GM23338 (cell line): ENCODE measurements at places on chromosomes 2 and 18.

GRCh38 chr18:34038086-34038485 is 186.6 kb downstream of the NOL4 start:
- no peak for DNase-seq

GRCh38 chr2:41405441-41405840 is 642.4 kb upstream of the PKDCC start:
- DNase-seq: no peak

- no peak for DNase-seq
Observed at GRCh38 chr2:101375653-101376052, 11.7 kb downstream of the CREG2 start.

- no peak for DNase-seq
Observed at GRCh38 chr18:79413901-79414300, 18.2 kb downstream of the NFATC1 start.

DNA sequence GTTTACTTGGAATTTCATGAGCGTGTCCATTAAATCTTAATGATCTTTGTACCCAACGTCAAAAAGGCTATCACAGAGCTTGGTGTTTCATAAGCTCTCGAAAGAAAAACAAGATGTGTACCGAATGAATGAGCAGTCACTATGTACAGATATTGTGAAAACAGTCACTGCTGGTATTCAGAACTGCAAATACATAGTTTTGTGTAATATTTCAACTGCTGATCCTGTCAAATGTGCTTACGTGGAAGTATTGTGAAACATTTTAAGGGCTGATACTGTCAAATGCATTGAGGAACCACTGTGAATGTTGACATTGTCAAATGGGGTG is 184.2 kb upstream of the KLHL29 start:
- DNase-seq: no peak

DNA sequence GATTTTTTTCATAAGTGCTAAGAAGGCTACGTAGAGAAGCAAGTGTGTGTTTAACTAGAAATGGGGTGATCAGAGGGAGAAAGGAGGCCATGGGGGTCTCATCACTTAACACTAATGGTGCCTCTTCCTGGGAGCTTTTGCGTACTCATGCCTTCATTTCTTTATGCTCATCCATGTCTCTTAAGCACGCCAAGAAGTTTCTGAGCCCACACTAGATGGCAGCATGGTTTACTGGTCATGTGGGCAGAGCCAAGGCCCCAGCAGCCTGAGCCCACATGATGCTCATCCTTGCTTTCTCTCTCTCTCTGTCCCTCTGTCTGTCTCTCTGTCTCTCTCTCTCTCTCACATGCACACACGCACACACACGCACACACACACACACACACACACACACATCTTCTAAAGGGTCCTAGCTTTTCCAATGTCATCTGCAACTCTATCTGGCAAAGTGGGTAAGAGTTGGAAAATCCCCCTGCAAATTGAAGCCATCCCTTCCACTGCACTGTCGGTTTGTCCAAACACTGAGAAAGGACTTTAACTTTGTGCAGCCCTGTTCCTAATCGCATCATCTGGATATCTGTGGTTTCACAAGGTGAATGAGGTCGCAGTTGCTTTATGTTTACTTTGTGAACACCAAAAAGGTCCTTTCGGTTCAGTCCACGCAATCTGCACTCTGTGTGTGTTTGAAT is 137.1 kb upstream of the CCDC68 start:
- DNase-seq: peak; percentile 69

GRCh38 chr2:162928356-162928755 is 89.8 kb upstream of the KCNH7 start:
- DNase-seq: no peak

- peak; percentile 76 for DNase-seq
Observed at GRCh38 chr2:75200140-75201096, 1.1 kb upstream of the TACR1 start.

- peak; percentile 12 for DNase-seq
Observed at GRCh38 chr2:172613615-172614231, 57.8 kb downstream of the PDK1 start.

GRCh38 chr2:33497221-33497650 is 20.8 kb downstream of the RASGRP3 start:
- DNase-seq: no peak

- no peak for DNase-seq
Observed at GRCh38 chr2:239167011-239167673, 233.7 kb downstream of the HDAC4 start.

DNA sequence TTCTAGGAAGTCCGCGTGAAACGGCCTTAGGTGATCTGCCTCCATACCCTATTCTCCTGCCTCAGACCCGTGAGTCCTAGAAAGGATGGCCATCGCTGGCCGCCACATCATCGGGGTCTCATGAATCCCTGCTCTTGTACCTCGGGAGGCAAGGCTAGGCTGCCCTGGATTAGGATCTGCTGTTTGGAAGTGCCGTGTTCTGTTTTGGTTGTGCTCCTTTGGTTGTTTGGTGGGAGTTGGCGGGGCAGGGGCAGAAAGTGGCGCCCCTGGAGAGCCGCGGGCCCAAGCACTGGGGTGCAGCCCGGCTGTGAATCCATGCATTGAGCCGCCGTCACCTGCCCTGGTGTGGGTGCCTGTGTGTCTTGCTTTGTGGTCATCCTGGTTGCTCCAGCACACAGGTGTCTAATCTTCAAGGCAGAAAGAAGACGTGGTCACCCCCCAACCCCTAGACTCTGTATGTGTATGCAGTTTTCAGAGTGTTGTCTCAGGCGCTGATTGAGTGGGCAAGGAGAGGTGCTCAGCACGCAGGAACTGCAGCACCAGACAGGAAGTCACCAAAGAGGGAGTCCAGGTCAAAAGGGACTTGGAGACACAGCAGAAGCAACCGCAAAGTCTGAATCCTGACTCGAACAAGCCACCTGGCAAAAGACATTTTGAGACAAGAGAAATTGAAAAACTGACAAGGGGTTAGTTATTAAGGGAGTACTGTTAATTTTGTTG is 80.0 kb upstream of the LDLRAD4 start:
- DNase-seq: no peak

- no peak for DNase-seq
Observed at GRCh38 chr2:158825021-158825420, 29.9 kb downstream of the DAPL1 start.

DNA sequence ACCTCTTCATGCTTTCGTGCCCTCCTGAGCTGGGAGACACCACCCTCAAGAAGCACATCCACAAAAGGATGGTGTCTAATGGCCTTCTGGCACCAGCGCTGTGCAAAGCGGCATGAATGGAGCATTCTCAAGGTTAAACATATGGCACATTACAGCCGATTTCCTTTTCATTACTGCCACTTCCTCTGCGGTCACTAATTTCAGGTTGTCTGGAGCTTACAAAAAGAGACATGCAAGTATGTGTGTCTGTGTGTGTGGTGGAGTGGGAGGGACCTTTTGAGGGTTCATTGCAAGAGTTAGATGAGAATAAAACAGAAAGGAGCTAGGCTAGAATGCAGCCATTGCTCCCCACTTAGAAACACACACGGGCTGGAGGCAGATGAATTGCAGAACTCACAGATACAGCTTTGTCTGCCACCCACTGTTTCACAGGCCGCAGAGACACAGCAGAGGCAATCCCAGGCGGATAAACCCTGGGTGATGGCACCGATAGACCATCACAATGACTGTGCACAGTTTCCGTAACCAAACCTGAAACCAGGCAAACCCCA is 76.0 kb downstream of the TGIF1 start:
- DNase-seq: no peak

DNA sequence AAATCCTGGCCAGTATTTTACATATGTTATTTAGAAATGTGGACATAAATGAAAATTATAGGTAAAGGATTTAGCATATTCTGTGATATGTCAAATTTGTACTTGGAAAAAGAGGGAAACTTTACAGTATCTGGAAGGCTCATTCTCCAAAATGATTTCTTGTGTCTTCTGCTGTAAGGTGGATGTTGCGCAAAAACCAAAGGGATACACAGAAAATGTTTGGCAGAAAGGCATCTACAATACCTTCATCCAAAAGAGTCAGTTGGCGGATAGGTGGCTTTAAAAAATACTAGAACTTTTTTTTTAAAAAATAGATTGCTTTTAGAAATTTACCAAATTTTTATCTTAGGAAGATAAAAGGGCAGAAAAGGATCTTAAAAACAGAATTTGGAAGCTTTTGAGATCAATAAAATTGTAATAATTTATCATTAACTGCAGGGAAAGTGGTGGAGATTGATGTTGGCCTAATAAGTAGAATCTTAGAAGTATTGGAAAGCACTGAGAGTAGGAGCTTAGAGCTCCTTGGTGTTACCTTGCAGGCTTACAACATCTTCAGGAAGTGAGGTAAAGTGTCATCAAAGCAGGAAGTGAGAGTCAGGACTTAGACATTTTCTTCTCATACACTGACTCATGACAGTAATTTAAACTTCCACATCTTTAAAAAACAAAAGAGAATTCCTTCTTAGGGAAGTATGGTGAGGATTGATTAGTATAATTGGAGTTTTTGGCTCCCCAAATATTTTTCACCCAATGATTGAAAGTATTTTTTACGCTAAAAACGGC is 2.1 kb downstream of the NABP1 start:
- DNase-seq: no peak

- peak; percentile 90 for DNase-seq
Observed at GRCh38 chr2:208466151-208466919, 59.7 kb downstream of the PTH2R start.

GRCh38 chr18:77524909-77525308 is 275.3 kb downstream of the GALR1 start:
- no peak for DNase-seq

DNA sequence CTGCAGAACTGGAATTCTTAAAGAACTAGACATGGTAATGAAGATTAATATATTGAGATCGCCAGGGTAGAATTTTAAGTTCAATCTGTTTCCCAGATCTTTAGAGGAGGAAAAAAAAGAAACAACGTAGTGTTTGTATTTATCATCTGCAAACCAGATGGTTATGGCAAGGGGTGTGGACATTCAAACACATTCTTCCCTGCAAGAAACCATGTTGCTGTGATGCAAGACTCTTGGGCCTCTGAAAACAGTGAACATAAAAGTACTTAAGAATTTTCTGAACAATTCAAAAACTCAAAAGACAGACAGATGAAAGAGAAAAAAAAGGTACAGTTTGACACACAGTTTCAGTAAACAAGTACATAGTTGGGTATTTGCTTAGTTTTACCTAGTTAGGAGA is 35.6 kb downstream of the COL5A2 start:
- DNase-seq: no peak

DNA sequence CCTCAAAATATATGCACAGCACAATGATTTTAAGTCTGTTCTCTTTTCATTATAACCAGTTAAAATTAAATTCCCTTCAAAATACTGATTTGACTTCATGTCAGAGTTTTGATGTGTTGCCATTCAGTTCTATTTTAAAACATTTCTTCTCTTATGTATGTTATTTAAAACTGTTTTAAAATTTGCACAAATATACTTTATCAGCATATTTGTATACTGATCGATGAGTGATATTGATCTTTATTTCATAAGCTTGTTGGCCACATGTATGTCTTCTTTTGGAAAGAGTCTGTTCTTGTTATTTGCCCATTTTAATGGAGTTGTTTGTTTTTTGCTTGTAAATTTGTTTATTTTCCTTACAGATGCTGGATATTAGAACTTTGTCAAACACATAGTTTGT is 496.3 kb upstream of the VWC2L start:
- DNase-seq: no peak

DNA sequence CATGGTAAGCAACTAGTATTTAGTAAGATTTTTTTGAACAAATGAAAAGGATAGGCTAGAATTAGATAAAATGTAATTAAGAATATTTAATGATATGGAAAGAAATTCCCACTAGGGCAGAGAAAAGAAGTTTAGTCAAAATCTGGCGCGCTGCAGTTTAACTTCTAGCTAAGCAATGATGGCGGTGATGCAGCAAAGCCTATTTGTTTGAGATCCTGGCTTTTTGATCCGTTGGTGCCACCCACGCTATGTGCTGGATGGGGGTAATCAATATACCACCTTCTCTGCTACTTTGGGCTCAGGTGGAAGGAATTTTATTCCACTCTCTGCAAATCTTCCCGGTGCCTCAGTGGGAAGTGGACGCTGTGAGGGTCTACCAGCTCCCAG is 421 bp upstream of the FAM171B start:
- peak; percentile 35 for DNase-seq

GRCh38 chr2:129754831-129755230 is 224.6 kb upstream of the RAB6C start:
- DNase-seq: no peak

DNA sequence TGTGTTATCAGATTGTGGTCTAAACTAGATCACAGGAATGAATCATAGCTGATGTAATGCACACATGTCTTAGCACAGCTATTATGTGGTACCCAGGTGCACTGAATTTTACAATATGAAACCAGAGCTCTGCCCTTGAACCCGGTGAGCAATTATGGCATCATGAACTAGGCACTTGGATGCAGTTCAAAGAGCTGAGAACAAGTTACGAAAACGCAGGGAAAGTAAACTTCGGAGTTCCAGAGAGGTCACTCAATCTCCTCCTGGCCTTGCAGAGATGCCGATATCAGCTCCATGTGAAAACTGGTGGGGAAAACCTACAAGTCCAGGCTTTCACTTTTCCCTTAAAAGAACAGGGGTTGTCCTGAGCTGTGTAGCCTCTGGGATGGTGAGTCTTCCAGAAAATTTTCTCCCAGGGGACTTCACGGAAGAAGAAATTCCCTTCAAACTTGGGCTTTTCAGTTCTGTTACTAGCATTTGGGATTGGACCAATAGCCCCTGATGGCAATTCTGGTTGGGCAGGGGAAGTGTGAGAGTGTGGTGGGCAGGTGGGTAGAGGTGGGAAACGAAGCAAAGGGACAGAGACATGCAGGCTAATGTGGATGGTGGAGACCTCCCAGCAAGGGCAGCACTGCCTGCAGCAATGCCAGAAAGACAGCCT is 71.1 kb upstream of the SH3BP4 start:
- no peak for DNase-seq

DNA sequence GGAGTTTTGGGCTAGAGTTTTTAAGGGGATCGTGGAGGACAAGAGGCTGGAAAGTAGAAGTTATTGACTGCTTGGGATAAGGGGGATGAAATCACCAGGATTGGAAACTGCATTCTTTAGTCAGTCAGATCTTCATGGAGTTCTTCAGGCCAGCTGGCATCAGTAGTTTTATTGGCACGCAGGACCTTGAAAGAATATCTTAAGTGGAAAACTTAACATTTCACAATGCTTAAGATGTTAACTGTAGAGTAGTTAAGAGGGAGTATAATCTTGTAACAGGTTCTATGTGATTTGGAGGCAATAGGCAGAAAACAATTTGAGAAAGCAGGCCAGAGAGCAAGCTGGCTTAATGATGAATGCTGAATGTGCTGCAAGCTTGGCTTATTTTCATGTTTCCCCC is 300.4 kb upstream of the KCNH7 start:
- no peak for DNase-seq

DNA sequence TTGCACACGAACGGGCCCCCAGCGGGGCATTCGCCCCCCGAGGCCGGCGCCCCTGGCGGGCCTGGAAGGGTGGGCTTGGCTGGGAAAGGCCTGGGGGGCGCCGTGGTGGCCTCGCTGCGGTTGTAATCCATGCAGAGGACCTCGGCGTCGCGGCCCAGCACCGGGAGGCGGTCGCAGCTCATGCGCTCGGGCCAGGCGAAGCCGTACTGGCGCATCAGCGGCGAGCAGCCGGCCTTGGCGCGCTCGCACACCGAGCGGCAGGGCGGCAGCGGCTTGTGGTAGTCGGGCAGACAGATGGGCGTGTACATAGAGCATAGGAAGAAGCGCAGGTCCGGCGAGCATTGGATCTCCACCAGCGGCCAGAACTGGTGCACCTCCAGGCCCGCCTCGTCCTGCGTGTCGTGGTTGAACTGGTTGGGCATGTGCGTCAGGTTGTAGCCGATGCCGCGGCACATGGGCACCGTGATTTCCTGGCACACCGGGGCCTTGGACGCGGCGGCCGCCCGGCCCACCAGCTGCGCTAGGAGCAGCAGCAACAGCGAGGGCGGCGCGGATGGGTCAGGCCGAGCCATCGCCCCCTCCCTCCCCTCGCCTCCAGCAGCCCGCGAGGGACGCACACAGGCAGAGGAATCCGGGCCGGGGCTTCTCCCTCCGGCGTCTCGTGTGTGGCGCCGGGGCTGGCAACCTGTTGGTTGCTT is 1.4 kb downstream of the FZD5 start:
- DNase-seq: peak; percentile 59
